ENCODE measurements at places on chromosomes 5 and 9. TPM values are rescaled to one million over a fixed set of nuclear protein-coding genes. Genes with fewer than 3 reads are reported as not detected.

CARTPT gene
- not detected for total RNA-seq

DMGDH gene
- total RNA-seq: not detected

AJM1 gene
- total RNA-seq: 5.8 TPM

WDR38 gene
- not detected for total RNA-seq

ADAMTS13 gene
- 1.2 TPM for total RNA-seq

CAVIN4 gene
- not detected for total RNA-seq

ADGRV1 gene
- 0.05 TPM for total RNA-seq

NR4A3 gene
- total RNA-seq: 69.5 TPM

ZFP2 gene
- total RNA-seq: 0.41 TPM

CDH9 gene
- total RNA-seq: not detected

FGD3 gene
- 44.0 TPM for total RNA-seq

ANKRD34B gene
- not detected for total RNA-seq

ZDHHC11B gene
- not detected for total RNA-seq

PRR7 gene
- 10.3 TPM for total RNA-seq

LCN6 gene
- not detected for total RNA-seq

PCDHGA7 gene
- 0.22 TPM for total RNA-seq

FBXW2 gene
- total RNA-seq: 85.0 TPM

IL9 gene
- 2.0 TPM for total RNA-seq

DRD1 gene
- total RNA-seq: not detected

ABCA1 gene
- 1.3 TPM for total RNA-seq

SPINK7 gene
- not detected for total RNA-seq

CER1 gene
- not detected for total RNA-seq
